T-helper 17 cell (primary cell): ENCODE measurements at places on chromosomes 2 and 18.

DNA sequence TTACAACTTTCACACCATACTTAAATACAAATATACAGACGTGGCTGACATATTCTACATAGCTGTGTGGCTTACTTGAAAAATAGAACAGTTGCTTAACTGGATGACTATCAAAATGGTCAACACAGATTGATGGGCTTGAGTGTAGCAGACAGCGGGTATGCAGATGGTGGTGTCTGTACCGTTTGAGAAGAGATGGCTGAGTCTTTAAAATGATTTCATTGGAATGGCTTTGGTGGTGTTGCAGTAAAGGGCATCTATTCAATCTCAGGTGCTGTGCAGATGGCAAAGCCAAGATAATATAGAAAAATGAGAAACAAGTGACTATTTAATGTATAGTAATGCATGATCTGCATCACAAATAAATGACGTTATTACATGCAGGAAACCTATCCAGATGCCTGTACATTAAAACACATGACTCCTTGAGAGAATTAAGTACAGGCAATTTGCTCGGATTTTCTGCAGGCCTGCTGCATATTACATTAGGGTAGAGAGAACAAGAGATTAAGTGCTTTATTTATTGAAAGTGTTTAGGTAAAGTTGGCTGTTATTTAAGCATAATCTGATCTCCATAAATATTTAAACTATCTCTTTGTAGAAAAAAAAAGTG is 68.5 kb downstream of the AGPS start:
- no peak for DNase-seq

GRCh38 chr2:226079196-226079595 is 679.7 kb downstream of the NYAP2 start:
- no peak for DNase-seq

DNA sequence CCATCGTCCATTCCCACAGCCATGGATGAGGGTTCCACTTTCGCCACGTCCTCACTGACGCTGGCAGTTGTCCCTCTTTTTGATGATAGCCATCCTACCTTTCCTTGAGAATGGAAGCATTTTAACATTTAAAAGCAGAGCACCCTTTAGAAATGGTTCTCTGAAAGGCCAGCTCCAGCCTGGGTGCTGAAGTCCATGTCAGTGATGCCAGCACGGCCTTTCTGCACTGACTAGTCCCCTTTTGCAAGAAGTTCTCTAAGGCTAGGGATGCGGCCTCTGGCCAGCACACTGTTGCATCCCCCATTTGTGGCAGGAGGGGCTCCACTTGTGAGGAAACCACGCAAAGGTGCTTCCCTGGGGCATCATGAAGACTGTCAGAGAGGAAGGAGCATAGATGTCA is 203.5 kb downstream of the MGAT5 start:
- no peak for DNase-seq

DNA sequence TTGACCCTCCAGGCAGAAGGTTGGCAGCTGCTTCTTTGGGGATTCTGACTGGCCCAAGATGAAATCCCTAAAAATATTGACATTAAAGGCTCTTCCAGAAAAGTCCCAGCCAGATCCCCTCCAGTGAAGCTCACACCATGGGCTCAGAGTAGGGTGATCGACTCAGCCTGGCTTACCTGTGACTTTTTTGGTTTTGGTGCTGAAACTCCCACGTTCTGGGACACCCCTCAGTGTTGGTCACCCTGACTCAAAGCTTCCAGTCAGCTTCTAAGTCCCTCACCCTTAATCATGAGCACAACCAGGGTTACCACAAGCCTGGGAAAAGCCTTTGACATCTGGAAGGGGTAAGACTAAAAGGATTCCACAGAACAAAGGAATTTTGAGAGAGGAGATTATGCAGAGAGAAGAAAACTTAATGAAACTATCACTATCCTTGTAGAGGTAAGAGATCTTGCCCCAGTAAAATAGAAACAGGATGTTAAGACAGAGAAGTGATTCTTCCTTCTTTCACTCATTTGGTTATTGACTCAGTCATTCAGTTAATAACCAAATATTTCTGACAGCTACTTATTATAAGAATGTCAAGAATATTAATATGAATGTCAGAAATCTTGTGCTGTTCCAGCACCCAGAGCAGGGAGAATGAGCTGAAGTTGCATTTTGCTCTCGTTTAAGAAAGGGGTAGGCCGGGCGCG is 66.8 kb upstream of the SEC11C start:
- no peak for DNase-seq

GRCh38 chr2:34815052-34815741 is 1216.1 kb upstream of the FAM98A start:
- DNase-seq: no peak

DNA sequence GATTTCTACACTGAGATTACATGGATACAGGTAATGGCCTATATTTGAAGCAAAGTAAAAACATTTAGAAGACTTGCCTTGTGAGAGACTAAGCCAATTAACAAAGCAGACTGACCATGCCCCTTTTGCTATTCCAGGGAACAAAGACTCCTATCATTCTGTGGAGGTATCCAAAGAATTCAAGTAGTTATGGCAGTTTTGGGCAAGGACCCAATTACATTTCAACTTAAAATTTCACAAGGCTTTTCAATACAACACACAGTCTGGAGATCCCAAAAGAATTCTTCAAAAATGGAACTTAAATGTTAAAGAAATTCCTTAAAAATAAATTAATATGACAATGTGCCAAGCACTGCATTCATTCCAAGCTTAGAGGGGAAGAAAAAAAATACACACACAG is 109.2 kb upstream of the CHRNA1 start:
- no peak for DNase-seq

- DNase-seq: no peak
Measured at GRCh38 chr2:149877074-149877473, 289.5 kb upstream of the MMADHC start.

GRCh38 chr2:111626037-111626864 is 257.7 kb downstream of the ANAPC1 start:
- no peak for DNase-seq

DNA sequence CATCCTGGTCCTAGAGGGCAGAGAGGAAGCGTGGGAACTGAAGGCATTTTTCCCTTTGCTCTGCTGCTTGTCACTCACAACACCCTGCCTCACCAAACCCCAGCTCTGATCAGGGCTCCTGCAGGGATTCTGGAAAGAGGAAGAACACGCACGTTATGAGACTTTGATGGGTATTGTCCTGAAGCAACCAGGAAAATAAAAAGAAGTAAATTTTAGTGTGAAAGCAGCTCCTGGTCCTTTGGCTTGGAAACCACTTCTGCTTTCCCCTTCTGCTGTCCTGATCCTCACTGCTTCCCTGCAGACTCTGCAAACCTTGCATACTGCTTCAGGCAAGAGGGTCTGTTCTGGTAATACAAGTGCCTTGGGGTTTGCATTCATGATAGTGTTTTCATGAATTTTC is 164.1 kb downstream of the SLC8A1 start:
- DNase-seq: no peak

DNA sequence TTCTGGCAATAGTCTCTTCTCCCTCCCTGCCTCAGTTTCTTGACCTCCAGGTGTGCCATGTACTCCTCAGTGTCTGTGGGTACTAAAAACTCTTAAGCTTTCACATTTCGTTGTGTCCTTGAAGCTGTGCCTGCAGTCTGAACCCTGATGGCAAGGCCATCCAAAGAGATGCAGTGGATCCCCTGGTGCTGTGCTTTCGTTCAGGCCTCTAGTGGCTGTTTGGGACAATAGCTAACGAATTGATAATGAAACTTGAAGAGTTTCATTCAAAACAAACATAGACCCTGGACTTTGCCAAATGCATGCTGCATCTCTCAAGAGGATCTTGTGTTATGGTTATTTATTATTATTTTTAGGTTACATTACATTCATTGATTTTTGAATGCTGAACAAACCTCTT is 523.1 kb upstream of the FSIP2 start:
- no peak for DNase-seq

- no peak for DNase-seq
Measured at GRCh38 chr2:122061206-122061605, 305.8 kb downstream of the TSN start.

DNA sequence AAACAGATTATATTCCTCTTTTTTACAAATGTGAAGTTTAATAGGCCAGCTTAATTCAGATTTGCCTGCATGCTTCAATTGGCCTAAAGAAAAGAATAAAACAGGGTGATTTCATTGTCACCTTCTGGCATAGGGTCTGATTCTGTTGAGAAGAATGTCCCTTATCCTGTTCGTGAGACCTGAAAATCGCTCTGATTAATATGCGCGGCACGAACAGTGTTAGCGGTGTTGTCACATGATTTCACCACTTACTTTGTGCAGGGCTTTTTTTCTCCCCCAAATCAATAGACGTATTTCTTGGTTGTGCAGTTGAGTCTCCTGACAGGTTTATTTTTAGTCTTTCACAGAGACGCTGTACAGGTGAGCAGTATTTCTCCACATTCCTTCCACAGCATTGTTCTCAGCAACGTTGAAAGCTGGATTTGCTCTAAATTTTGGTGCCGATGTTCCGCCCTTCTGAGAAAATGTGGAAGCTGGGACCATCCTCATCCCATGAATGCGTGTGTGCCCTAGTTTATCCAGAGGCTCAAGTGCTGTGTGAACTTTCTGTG is 81.9 kb downstream of the ITGB1BP1 start:
- no peak for DNase-seq

- DNase-seq: no peak
Measured at GRCh38 chr2:98483257-98483861, 38.7 kb downstream of the INPP4A start.
